ENCODE measurements at places on chromosomes 5 and 9.

GRCh38 chr5:128201065-128201926, 117.7 kb downstream of the SLC12A2 start:
- DNase-seq = peak; percentile 39

DNA sequence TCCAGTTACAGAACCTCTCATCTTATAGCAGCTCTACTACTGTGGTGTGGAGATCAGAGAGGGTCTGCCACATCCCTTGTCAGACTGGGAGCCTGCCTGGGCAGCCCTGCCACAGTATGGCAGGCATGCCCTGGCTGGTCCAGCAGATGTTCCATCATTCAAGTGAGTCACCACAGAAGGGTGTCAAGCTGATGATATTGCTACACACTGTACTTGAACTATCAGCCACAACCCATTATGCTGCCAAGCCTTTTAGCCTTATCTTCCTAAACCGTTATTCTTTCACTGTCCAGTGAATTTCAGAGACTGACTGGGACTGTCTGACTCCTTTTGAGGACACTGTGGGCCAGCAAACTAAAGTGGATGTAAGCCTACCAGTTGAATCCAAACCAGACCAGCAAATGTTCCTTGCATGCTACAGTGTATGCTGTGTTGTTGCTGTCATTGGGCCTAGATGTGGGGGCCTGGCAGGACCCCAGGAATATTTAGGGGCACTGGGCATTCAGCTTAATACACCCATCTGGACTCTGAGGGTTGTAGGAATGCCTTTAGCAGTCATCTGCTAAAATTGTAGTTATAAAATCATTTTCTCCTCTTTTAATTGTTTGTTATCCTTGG, 202.6 kb downstream of the NR3C1 start:
- no peak for DNase-seq

DNA sequence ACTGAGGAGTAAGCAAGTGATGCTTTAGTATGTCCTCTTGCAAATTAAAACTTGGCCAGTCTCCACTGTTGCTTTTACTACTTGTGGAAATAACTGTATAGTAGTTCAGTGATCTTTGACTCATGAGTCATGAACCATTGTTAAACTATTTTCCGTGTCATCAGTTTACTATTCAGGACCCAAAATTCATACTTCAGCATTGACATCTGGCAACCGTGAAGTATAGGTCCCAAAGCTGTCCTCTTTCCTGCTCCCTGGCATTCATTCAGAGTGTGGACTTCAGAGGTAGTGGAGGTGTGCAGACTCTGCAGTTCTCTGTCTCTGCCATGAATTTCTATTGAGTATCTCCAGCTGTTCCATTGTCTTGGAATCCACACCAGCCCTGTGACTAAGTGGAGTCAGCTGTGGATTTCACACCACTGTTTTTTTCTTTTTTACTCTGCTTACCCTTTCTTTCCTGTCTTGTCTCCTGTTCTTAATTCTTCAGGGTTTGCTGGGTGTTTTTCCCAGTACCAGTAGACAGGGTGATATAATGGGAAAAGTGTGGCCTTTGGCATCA, 7.5 kb downstream of the TDRD7 start:
- no peak for DNase-seq

GRCh38 chr5:21121213-21121612, 1133.2 kb upstream of the CDH18 start:
- DNase-seq = no peak

DNA sequence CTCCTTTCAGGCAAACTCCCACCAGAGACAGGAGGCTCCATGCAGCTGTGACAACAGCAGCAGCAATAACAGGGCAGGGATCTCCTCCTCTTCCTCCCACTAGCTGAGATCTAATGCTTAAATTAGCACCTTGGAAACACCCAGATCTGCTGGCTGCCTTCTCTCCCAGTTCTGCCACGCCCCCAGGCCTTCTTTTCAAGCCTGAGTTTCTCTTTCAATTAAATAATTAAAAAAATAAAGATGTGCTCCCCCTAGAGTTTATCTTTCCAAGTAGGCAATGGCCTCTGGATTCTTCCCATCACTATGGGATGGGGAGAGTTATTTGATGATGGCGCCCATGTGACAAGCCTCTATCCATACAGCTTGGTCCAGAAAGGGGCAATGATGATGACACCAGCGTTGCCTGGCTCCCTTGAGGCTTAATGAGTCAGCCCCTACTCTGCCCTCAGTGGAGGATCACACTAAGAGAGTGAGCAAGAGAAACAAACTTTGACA, 3.8 kb downstream of the FAM219A start:
- DNase-seq = no peak

GRCh38 chr9:109935406-109936087, 155.5 kb downstream of the PALM2AKAP2 start:
- DNase-seq = no peak

DNA sequence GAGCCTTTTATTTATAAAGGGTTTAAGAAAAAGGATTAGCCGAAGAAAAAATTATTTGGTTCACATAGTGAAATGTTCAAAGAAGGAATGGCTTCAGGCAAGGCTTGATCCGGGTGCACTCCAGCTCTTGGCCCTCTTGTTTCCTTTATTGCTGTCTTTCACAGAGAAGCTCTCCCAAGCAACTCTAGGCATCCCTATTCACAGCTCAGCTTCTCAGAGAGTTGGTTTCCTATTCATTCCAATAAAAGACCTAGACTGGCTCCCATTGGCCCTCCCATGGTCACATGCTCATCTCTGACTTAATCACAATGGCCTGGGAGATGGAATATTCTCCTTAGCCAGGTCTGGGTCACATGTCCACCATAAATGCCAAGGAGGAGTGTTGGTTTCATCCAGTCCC, 9.4 kb upstream of the FGFR4 start:
- DNase-seq = no peak

DNA sequence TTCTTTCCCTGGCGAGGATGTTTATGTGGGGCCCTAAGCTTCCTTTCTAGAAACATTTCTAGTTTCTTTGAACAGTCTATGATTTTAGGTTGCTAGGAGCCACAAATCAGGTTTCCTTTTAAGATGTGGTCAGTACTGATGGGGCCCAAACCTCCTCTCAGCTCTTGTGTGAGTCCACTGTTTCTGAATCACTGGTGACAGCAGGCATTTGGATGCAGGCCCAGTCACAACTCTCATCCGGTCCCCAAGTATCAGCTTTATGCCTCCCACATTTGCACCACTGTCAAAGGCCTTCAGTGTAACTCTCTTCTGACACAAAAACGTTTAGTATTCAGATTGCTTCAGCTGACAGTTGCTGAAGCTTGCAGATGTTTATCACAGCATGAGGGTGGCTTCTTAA, 7.8 kb downstream of the DMRT2 start:
- no peak for DNase-seq

DNA sequence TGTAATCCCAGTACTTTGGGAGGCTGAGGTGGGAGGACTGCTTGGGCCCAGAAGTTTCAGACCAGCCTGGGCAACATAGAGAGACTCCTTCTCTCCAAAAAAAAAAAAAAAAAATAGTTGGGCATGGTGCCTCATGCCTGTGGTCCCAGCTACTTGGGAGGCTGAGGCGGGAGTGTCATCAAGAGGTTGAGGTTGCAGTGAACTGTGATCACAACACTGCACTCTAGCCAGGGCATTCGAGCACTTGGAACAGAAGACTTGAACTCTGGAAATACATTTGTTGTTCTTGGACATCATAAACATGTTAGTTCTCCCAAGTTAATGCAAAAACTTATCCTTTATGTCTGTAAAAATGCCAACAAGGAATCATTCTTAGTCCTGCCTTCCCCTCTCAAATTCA, 29.6 kb downstream of the EHMT1 start:
- DNase-seq = no peak

- DNase-seq = no peak
These were observed 203.7 kb upstream of the TAS2R1 start for GRCh38 chr5:9833871-9834270.
